Neural crest cell (in vitro differentiated cells): ENCODE measurements at places on chromosomes 6 and 20.

GRCh38 chr6:108714101-108714765, 134.0 kb upstream of the ARMC2 start:
- no peak for DNase-seq

GRCh38 chr6:45278367-45278766, 49.8 kb upstream of the RUNX2 start:
- no peak for DNase-seq

GRCh38 chr20:341682-342081, 5.2 kb upstream of the NRSN2 start:
- no peak for DNase-seq

- DNase-seq = no peak
Measured at GRCh38 chr20:12276011-12276673, 358.4 kb downstream of the BTBD3 start.

DNA sequence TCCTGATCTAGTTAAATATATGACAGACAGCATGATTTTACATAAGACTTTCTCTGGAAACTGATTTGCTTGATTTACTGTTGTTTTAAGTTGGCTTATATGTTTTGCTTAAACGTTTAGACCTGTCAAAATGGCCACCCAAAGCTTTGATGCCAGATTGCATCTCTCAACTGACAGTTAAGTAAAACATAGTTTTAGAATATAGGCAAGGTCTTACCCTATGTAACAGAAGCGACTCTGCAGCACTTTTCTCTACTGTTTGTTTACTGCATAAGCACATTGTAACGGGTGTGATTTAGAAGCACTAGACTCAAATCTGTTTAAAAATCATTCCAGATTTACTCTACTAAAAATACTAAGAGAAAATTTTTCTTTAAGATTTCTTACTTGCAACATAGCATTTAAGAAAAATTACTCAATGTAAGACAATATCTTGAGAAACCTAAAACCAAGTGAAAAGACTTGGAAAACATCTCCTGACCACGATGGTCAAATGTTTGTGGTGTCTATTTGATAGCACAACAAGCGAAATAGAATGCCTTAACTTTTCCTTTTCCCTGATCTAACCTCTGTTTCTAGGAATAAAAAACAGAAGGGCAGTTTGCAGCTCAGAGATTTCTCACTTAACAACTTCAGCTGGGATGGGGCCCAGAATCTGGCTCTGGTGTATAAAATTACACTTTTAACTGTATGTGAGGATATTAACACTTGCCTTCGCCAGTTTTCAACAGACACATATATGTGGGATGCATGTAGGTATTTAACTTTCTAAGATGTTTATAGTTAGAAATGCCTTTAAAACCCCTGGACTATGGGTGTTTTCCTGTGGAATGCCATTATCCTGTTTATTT, 47.4 kb downstream of the AIG1 start:
- no peak for DNase-seq

DNA sequence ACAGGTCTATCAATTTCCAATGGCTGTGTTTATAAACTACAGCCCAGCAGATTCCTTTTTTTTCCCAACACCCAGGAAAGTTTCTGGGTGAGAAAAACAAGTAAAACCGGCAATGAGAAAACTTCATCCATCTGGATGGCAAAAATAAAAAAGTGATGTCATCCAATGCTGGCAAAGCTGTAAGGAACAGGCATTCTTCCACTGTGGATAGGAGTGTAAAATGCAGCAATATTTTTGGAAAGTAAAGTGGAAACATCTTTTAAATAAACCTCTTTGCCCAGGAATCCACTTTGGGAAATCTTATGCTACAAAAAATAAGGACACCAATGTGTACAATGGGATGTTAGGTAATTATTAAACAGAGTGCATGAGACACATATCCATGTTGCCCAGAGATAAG, 102.1 kb upstream of the NT5E start:
- DNase-seq = no peak

GRCh38 chr20:34083137-34083536, 28.9 kb downstream of the EIF2S2 start:
- no peak for DNase-seq

- DNase-seq = peak; percentile 25
Measured at GRCh38 chr6:97669191-97670031, 386.4 kb upstream of the MMS22L start.

- DNase-seq = no peak
Measured at GRCh38 chr6:55293116-55293515, 34.2 kb upstream of the GFRAL start.

GRCh38 chr6:28303570-28303969, 22.2 kb downstream of the PGBD1 start:
- no peak for DNase-seq

- DNase-seq = no peak
Measured at GRCh38 chr20:42391807-42392206, 773.6 kb upstream of the CHD6 start.

- DNase-seq = no peak
Measured at GRCh38 chr6:33082702-33083101, 6.9 kb downstream of the HLA-DPB1 start.

DNA sequence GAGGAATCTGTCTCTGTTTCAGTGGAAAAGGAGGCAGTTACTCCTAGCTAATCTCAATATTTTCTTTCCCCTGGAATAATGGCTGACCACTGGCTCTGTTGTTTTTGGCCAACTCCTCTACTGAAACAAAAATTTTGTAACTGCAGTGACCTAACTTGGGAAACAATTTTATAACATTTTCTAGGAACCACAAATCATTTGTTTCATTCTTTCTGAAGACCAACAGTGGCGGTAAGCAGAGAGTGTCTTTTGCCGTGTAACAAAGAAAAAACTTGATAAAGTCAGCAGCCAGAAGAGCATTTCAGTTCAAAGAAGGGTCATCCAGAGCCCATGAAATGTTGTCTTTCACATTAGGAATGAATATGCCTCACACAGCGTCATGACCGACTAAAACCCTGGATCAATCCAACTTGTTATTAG, 11.8 kb upstream of the BFSP1 start:
- DNase-seq = no peak

DNA sequence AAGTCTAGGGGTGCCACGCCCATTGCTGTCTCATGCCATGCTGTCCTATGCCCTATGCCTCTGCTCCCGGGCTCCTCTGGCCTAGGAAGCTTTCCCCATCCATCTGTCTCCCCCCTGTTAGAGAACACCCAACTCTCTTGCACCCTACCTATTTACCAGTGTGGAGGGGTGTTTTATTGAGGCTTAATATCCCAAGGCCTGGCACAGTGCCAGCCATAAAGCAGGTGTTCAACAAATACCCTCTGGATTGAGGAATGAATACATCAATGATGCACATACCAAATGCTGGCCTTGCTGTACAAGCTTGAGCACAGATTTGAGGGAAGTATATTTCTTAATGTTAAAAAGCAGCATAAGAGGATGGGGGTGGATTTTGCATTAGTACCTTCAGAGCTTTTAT, 38.3 kb downstream of the METTL24 start:
- no peak for DNase-seq

GRCh38 chr6:167210375-167211294, 52.9 kb upstream of the GPR31 start:
- DNase-seq = no peak

- DNase-seq = no peak
Measured at GRCh38 chr6:158142789-158143188, 25.3 kb downstream of the SERAC1 start.

DNA sequence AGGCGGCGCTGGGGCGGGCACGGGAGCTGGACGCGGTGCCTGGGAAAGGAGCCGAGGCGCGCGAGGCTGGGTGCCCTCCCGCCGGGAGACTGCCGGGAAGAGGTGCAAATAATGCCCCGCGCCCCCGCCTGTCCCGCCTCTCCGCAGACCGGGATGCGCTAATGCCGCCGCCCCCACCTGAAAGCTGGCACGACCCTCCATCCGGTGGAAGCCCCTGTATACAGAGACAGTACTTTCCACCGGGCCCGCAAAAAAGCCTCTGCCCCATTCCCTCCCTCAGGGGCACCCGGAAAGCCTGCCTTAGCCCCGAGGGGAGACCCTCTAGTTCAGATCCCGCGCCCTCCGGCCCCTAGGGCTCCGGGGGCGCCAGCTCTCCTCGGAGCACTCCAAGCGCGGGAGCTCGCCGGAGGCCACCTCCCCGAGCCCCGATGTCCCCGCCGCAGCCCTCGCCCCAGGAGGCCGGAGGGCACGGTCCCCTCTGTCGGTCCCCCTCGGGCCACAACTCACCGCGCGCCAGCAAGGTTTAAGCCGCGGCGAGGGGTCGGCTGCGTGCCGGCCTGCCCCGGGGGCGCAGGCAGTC, 1.2 kb downstream of the GRM4 start:
- no peak for DNase-seq

- DNase-seq = no peak
Measured at GRCh38 chr6:109467696-109468095, 12.1 kb upstream of the MICAL1 start.

- no peak for DNase-seq
Measured at GRCh38 chr20:57618764-57619050, 1.5 kb downstream of the ZBP1 start.

DNA sequence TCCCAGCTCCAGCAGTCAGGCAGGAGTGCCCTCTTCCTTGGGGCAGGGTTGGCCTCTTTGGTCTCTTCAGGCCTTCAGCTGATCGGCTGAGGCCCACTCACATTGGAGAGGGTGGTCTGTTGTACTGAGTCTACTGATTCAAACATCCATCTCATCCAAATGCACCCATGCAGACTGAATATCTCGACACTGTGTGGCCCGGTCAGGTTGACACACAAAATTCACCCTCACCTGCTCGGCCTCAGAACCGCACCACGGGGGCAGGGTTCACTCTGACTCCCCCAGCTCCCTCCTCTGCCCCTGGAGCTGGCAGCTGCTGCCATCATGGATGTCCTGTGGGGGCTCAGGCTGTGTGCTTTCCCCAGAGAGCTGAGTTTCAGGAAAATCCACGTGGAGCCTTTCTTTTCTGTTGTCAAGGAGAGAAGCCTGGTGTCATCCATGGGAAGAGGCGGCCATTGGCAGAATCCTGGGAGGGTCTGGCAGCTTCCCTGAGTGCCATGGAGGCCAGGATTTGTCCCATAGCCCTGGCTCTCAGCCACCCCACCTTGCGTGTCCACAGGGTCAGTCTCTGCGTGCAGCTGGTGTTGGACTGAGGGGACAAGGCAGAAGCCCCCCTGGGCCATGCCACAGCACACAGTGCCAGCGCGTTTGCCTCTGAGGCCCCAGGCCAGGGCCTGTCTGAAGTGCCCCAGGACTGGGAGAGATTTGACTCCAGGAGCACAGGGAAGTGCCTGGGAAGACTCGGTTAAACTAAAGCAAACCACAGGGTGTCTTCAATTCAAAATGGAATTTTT, 114.1 kb downstream of the ERMARD start:
- DNase-seq = no peak

DNA sequence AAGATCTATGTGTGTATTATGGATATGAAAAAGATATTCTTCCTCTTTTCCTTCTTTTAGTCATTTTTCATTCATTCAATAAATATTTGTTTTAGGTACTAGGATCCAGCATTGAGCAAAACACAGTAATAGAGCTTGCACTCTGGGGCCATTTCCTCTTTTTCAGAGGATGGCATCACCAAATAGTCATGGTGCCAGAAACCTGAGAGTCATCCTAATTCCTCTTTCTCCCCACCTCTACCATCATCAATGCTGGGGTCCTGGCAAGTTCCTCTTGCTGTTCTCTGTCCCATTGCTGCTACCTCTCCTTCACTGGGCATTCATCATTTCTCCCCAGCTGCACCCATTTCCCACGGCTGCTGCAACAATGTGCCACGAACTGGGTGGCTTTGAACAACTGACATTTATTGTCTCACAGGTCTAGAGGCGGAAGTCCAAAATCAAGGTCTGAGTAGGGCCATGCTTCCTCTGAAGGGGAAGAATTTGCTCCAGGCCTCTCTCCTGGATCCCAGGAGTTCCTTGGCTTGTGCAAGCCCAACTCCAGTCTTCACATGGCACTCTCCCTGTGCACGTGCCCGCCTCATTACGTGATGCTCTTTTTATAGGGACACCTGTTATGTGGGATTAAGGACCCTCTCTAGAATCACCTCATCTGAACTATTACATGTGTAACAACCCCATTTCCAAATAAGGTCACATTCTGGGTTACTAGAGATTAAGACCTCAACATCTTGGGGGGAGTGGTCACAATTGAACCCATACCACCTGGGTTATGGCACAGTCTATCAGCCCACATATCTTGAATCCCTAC, 9.5 kb upstream of the IGF2R start:
- DNase-seq = no peak

- DNase-seq = no peak
Measured at GRCh38 chr6:133802861-133803260, 86.1 kb upstream of the TCF21 start.

- no peak for DNase-seq
Measured at GRCh38 chr6:28393912-28394662, 5.5 kb downstream of the ZSCAN12 start.
